ENCODE measurements at places on chromosomes 3 and 15.

GRCh38 chr15:31255732-31256377, 70.8 kb upstream of the KLF13 start:
- DNase-seq = no peak

- DNase-seq = no peak
These were observed 4.5 kb upstream of the TNFAIP8L3 start for GRCh38 chr15:51099185-51099584.

DNA sequence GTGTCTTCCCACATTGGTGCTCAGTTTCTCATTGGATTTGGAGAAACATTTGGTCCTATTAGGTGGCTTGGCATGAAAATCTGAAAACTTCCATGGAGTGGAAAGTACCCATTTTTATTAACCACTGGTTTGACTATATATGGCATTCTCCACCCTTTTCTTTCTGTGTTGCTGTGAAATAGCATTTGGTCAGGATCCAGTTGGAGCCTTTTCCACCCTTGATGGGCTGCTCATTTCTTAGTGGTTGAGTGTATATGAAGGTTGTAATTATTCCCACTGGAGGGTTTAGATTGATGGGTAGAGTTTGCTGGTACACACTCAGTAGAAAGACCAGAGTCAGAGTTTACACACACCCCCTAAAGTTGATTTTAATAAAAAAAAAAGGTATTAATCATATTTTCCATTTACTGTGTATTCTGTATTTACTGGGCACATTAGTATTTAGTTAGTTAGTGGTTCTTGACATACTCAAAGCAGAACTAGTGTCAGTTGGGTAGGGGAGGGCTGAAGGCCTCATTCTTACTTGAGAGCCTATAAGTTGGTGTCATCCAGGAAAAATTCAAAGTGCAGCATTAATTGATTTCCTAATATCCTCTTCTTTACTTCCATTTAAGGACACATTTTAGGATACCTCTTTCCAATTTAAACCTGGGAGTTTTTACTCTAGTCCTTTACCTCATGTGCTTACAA, 69.5 kb downstream of the FLNB start:
- no peak for DNase-seq

DNA sequence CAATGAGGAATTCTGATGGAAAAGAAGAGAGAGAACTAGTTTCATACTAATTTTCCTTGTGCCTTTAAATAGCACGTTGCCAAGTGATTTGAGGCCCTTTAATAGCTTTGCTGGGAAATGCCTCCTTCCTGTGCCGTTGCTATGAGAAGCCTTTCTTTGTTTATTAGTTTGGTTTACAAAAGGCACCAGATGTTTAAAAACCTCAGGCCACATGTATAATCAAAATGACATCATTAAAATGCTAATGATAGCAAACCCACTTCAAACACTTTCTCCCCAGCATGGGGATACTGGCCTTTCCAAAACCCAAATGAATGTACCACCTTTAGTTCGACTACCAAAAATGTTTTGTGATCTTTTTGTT, 50.0 kb upstream of the TBC1D23 start:
- no peak for DNase-seq

GRCh38 chr3:79810581-79810980, 42.8 kb upstream of the ROBO1 start:
- DNase-seq = no peak

- DNase-seq = no peak
These were observed 366.5 kb downstream of the LPP start for GRCh38 chr3:188520466-188520865.

DNA sequence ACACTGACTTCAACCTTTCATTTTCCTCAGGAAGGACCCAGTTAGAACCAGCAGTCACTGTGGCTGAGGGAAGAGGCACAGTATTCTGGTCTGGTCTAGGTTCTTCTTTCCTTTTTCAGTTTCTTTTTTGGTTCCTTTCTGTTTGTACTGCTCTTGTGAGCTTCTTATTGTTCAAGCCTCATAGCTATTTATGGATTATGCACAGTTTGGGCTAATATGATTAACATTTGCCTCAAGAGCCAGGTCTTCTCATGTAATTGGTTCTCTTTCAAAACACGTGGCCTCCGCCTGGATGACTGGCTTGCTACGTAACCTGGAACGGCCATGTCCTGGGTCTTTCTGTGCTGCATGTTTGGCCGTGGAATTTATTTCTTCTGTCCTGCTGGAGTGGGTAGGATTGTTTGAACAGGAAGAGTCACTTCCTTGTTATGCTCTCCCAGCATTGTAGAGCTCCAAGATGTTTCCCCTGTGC, 43.3 kb downstream of the RBMS3 start:
- no peak for DNase-seq

GRCh38 chr3:38325256-38325655, 21.3 kb upstream of the XYLB start:
- DNase-seq = no peak

- no peak for DNase-seq
These were observed 83.9 kb upstream of the TGFBR2 start for GRCh38 chr3:30522476-30522875.
